ENCODE measurements at places on chromosomes 16 and 17.

- DNase-seq: no peak
Measured at GRCh38 chr17:40108970-40109824, 8.8 kb upstream of the NR1D1 start.

GRCh38 chr16:85281181-85281580, 168.9 kb upstream of the CIBAR2 start:
- no peak for DNase-seq

DNA sequence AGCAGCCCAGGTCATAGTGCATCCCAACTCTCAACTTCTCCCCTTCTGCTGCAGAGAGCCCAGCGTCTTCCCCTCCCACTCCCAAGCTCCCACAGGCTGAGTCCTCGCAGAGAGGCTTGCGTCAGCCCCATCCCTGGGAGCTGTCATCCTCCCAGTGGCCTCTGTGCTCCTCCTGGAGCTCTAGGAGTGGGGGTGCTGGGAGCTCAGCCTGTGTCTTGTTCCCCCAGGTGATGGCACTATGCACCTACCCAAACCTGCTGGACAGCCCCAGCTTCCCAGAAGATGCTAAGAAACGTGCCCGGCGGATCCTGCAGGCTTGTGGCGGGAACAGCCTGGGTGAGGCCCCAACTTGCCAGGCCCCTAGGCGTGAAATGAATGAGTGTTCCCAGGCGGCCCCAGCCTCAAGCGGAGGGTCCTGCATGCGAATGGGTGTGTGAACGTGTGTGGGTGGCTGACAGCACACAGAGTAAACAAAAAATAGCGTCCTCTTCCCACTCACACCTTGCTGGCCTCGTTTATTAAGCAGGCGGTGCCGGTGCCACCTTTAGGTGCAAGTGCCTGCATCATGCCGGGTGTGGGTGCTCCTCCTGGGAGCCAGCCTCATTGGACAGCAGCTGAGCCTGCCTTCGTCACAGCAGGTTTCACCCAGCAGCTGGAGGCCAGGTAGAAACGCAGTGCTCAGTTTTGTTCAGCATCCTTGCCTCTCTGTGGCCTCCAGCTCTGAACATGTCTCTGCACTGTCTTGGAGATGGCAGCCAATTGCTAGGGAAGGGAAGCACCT, 16.5 kb downstream of the GPT2 start:
- DNase-seq: no peak

DNA sequence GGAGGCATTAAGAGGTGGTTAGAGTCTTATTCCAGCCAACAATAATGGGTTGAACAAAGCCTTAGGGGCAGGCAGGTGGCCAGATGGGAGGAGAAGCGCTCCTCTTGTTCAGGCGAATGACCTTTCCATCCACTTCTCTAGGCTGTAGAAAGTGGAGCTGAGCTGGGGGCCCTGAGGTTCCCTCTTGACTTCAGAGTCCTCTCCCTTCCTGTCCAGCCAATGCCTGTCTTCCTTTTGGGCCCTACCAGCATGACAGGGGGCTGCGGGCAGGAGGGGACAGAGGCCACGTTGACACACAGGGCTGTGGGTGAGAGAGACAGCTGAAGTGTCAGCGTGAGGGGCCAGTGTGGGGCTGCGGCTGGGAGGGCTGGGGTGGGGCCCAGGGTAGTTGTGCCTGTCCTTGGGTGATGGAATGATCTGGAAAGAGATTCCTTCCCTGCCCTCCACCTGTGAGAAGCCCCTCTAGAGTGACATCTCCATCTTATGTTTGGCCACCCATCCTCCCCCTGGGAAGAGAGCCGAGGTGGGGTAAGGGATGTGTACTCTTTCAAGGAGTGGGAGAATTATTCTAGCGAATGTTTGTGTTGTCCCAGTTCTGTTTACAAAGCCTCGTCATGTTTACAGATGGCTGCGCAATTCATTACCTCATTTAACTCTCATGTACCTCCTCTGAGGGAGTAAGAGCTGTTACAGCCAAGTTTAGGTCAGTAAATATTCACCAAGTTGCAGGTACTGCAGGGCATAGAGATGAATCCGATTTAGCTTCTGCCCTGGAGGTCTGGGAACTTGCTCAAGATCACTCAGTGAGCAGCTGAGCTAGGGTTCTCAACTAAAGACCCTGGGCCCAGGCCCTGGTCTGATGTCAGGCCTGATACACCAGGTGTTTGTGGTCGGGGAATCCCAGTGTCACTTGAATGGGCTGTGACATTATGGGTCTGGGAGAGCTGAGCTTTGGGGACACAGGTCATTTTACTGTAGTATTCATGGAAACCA, 3.3 kb downstream of the ERBB2 start:
- DNase-seq: no peak

Measured in NCI-H187 treated with DMSO at 0.1 percent for 48 hours (cell line).